Activated CD4-positive, alpha-beta T cell treated with anti-CD3 and anti-CD28 coated beads, Interleukin-2, Interleukin-4, amounts not matched to agents 100 ng/mL and 50 ng/mL, durations not matched to agents 16 hours and 8 hours (primary cell): ENCODE measurements at places on chromosomes 1 and 21.

- no peak for DNase-seq
These were observed 14.3 kb upstream of the CD34 start for GRCh38 chr1:207925210-207925609.

DNA sequence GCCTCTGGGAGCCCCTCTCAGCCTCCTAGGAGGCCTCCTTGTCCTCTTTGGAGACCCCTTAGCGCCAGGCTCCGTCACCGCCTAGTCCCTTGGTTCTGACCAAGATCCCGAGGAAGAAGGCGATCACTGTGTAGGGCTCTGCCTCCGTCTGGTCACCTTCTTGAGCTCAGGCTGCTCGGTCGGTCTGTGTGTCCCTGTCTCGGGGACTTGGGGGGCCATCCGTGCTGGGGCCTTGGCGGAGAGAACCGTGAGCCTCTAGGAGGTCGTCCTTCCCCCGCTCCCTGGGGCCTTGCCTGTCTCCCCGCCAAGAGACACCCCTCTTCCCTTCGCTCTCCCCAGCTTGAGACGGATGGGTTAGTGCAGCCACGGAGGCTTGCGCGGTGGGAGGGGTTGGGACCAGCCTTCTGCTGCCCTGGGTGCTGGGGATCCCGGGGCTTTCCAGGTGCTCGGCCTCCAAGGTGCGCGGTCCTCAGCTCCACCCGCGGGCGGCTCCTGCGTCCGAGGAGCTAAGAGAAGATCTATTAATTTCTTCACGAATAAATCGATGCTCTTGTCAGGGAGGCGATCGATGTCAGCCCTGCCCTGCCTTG, 701 bp upstream of the INSRR start:
- no peak for DNase-seq

GRCh38 chr1:206468571-206468970, 1.7 kb upstream of the IKBKE start:
- no peak for DNase-seq

DNA sequence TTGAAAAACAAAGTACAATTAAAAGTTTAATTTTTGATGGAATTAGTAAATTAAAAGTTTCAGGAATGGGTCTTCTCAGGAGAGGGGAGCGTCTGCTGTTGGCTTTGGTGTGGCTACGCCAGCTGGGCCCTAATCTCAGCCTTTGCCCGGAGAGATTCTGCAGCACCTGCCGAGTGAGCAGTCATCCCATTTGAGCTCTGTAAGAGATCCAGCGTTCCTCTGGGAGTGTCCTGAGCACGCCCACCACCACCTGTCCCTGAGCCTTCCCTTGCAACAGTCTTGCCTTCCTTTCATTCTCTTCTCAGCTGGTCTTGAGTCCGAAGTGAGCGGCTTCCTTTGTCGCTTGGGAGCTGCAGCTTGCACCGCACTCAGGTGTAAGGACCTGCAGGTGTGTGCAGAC, 263.1 kb downstream of the CAMTA1 start:
- DNase-seq, result no peak

GRCh38 chr1:183891158-183891856, 86.4 kb downstream of the RGL1 start:
- no peak for DNase-seq

DNA sequence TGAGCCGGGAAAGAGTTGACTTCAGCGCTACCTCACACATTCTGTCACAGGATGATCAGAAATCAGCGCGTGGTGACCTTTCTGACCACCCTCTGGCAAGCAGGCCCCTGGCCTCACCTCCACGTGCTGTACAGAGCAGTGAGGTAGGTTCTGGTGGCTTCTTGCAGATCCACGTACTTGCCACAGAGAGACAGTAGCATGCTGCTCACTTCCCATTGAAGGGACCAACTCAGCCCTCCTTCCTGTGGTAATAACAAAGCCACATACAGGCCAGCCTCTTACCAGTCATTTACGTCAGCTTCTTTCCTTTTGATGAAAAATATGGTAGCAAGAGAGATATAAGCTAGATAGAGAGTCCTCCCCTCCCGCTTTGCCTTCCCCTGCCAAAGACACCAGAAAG, 200.7 kb downstream of the CHRM3 start:
- DNase-seq, result peak; percentile 28

DNA sequence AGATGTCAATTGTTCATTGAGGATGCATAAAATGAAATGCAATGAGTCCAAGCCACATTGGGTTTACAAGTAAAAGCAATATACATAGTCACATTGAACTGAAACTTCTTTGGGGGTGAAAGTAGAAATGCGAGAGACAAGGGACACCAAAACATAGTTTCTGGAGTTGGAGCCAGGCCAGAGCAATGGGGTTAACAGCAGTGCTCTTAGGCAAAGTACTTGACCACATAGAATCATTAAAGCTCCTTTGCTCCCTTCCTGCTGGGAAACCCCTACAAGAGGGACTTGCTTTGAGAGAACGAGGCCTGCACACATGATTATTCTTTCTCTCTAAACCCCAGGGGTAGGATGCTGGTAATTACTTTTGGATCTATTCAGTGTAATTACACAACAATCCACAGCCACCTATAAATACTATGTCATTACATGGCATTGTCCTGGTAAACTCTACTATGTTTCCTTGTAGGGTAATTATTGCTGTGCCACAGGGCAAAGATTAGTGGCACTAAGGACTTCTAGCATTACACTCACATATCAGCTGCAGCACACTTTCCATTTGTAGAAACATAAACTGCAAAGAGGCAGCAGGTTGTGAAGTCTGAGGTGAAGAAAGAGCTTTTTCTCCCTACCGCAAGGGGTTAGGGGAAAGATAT, 421.6 kb upstream of the PBX1 start:
- DNase-seq, result no peak

- peak; percentile 39 for DNase-seq
These were observed 99.6 kb downstream of the APP start for GRCh38 chr21:26070822-26071425.

DNA sequence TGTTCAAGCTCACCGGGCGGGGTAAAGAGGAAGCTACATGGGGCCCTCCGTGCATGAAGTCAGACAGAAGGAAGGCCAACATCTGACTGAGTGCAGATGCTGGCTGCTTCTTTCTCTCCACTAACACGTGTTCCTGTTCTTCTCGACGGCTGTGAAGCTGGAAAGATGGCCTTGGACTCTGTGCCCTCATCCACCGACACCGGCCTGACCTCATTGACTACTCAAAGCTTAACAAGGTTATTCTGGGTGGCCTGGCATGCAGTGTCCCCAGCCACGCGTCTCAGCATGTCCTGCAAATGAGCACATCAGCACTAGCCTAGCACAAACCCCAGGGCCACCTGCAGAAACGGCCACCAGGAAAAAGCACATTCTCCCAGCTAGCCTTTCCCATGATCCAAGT, 41.2 kb downstream of the ACTN2 start:
- DNase-seq, result no peak
